ENCODE measurements at places on chromosomes 6 and 20.

GRCh38 chr6:133505681-133506080 lies 264.5 kb downstream of the EYA4 start:
- no peak overlapping the region for H3K4me3 ChIP-seq
- H3K27ac ChIP-seq: no peak overlapping the region
- no peaks in the 10 kb centered on the region for H3K36me3 ChIP-seq

DNA sequence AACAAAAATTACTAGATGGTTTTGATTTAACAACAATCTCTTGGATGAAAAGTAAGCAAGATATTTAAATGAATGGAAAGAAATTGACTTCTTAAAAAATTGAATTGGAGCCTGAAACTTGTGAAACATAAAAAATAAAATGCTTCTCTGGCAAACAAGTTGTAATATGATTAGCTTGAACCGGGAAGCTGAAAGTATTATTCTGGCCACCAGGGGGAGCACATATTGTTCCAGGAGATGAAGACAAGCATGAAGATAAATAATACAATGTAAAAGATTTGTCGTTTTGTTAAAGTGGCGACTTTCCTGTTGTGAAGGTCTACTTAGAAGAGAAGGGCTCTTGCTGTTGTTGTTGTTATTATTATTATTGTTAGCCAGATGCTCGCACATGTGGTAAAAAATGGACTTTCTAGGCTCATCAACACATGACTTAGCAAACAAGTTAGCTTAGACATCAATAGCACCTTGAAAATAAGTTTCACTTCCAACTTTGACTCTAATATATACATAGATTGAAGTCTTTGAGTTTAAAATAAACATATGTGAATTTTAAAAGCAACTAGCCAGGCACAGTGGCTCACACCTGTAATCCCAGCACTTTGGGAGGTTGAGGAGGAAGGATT lies 14.2 kb downstream of the PAX1 start:
- H3K4me1 ChIP-seq: no peaks in the 10 kb centered on the region
- DNase-seq: peak; percentile 12
- no peak overlapping the region for H3K4me3 ChIP-seq
- H3K27me3 ChIP-seq: peaks cover 4% of the 10 kb centered on the region
- H3K36me3 ChIP-seq: no peaks in the 10 kb centered on the region

GRCh38 chr20:56872620-56873458 lies 243.7 kb downstream of the TFAP2C start:
- H3K27ac ChIP-seq: no peak overlapping the region
- H3K4me1 ChIP-seq: no peaks in the 10 kb centered on the region
- no peak for DNase-seq
- no peaks in the 10 kb centered on the region for H3K36me3 ChIP-seq
- no peaks in the 10 kb centered on the region for H3K27me3 ChIP-seq

GRCh38 chr6:150936021-150936555 lies 70.6 kb downstream of the MTHFD1L start:
- H3K27ac ChIP-seq: no peak overlapping the region
- no peak for DNase-seq
- peaks cover 5% of the 10 kb centered on the region for H3K36me3 ChIP-seq
- H3K4me3 ChIP-seq: no peak overlapping the region
- H3K27me3 ChIP-seq: no peaks in the 10 kb centered on the region

- peaks cover 6% of the 10 kb centered on the region for H3K36me3 ChIP-seq
- no peak for DNase-seq
- no peaks in the 10 kb centered on the region for H3K27me3 ChIP-seq
Measured at GRCh38 chr6:31663961-31664789, 622 bp downstream of the GPANK1 start.

GRCh38 chr6:36414481-36414880 lies 27.0 kb upstream of the ETV7 start:
- no peaks in the 10 kb centered on the region for H3K27me3 ChIP-seq
- no peak overlapping the region for H3K4me3 ChIP-seq
- DNase-seq: no peak
- H3K4me1 ChIP-seq: no peaks in the 10 kb centered on the region
